ENCODE measurements at places on chromosomes 6 and 20. TPM values are rescaled to one million over a fixed set of nuclear protein-coding genes. Genes with fewer than 3 reads are reported as not detected.

- no peak for DNase-seq
Observed at GRCh38 chr20:56316051-56316450, 42.7 kb upstream of the FAM210B start.

DNA sequence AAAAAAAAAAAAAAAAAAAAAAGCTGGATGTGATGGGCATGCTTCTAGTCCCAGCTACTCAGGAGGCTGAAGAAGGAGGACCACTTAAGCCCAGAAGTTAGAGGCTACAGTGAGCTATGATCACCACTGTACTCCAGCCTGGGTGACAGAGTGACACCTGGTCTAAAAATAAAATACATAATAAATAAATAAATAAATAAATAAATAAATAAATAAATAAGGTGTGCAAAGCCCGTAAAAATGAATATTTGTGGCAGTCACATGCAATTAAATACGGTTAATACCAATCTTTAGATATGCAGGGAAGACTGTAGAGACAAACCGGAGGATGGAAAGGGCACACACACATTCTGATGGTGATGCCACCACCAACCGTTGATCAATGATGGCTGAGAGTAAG is 26.2 kb downstream of the IL22RA2 start:
- DNase-seq = no peak

- no peak for DNase-seq
Observed at GRCh38 chr20:21840991-21841390, 135.5 kb downstream of the PAX1 start.

GRCh38 chr20:13183005-13183404 is 38.1 kb upstream of the ISM1 start:
- DNase-seq = no peak

DNA sequence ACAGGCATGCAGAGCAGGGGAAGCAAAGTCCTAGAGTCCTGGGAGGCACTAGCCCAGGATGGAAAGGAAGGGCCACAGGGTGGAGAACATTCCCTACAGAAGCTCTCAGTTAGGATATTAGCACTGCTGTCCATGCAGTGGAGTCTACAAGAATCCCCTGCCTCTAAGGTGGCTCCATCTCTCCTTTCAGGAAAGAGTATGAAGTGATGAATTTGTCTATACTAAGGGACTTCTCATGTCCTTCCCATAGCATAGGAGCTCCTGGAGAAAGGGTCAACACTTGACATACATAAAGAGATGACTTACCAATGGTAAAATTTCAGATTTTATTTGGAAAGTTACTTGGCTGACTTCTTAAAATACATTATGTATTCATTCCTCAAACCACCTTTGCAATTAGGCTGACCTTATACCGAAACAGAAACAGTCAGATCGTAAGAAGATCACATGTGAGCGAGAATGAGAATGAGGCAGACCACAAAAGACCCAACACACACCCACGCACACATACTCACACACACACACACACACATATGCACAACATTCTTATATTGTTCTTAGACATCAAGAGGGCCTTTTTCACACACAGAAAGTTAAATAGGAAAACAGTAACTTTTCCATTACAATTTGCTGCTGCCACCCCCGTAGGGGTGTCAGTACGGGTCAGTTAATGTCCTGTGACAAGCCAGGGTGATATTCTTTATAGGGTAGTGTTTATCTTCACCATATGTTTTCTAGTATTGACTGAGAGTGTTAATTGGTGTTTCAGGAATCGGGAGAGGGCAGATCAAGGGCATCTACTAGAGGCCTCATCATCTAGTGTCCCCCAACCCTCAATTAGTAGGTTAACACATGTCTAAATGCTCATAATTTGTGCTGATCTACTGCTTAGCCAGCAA is 159.4 kb downstream of the FAXC start:
- no peak for DNase-seq

- no peak for DNase-seq
Observed at GRCh38 chr6:134358320-134358719, 40.4 kb upstream of the SGK1 start.

DNA sequence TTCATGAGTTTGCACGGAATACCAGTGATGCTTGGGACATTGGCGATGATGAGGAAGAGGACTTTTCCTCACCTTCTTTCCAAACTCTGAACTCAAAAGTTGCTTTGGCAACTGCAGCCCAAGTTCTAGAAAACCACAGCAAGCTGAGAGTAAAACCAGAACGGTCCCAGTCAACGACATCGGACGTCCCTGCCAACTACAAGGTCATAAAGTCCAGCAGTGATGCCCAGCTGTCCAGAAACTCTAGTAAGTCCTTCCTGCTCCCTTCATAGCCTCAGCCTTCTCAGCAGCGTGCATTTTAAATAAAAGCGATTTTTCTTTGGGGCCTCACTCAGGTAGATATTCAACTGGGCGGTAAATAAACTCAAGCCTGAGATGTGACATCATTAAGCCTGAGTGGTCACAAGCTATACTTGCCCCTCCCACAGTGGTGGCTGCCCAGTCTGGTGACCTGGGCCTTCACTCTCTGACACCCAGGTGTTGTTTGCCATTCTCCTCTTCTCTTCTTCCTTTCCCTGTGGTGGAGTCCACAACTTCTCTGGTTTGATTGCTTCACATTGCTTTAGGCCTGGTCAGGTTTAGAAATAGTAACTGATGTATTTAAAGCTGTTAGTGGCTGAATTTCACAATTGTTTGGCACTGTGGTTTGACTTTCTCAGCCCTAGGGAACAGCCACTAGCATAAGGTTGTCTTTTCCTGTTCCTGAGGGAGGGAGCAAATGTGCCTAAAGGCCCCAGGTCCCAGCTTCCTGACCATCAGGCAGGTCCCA is 21.6 kb upstream of the TMEM217 start:
- no peak for DNase-seq

Gene RIMS4
- total RNA-seq = not detected

Gene TRIM40
- 0.30 TPM for total RNA-seq

DNA sequence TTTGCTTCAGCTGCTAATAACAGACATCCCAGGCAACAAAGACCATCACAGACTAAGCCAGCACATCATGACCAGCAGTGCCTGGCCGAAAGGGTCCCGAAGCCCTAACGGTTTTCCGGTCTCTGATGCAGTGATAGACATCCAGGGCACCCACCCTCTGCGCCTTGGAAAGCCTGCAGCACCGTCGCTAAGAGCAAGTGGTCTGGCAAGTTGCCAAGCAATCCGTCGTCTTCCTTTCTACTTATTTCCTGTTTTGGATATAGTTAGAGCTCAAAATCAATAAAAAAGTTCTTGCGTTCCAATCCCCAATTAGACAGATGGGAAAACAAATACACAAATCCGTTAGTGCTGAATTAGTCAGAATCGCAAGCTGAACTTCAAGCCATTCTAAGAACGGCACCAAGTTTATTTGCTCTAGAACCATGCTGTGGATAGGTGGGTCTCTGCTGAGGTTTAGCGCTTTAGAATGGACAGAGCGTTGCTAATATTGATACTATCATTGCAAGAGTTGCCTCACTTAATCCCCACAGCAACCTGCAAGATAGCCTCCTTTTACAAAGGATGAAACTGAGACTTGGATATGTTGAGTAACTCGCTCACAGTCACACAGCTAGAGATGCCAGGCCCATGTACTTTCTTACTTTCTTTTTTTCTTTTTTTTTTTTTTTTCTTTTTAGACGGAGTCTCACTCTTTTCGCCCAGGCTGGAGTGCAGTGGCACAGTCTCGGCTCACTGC is 163.3 kb upstream of the SNX9 start:
- DNase-seq = no peak

- no peak for DNase-seq
Observed at GRCh38 chr20:15547119-15547518, 1026.1 kb downstream of the KIF16B start.

GRCh38 chr6:158087224-158087867 is 80.7 kb downstream of the SERAC1 start:
- DNase-seq = no peak

DNA sequence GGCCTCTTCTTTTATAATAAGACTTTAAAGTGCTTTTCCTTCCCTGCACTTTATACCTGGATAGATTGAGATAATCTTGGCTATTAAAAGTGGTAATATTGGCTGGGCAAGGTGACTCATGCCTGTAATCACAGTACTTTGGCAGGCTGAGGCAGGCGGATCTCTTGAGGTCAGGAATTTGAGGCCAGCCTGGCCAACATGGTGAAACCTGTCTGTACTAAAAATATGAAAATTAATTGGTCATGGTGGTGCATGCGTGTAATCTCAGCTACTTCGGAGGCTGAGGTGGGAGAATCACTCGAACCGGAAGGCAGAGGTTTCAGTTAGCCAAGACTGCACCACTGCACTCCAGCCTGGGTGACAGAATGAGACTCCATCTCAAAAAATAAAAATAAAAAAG is 197.1 kb upstream of the RGS17 start:
- DNase-seq = no peak

DNA sequence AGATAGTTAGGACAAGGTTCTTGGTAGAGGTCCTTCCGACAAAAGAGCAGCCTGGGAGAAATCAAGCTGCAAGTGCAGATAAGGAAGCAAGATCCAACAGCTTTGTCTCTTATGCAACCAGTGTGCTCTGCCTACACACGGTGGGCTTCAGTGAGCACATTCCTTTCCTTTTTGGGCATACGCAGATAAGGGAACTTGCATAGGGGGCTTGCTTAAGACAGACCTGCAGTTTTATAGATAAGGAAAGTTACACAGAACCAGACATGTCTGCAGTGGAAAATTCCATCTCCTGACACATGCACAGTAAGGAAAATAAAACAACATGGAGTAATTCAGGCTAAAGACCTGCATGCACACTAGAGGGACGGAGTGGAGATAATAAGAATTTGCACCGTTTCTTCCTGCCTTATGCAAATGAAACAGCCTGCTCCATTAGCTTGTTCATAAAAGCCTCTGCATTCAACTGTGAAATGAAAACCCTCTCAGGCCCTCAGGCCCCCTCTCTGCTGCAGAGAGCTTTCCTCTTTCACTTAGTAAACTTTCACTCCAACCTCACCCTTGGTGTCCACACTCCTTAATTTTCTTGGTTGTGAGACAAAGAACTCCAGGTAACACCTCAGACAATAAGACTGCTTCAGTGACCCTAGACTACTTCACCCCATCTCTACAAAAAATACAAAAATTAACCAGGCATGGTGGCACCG is 97.5 kb upstream of the MYLIP start:
- DNase-seq = no peak

DNA sequence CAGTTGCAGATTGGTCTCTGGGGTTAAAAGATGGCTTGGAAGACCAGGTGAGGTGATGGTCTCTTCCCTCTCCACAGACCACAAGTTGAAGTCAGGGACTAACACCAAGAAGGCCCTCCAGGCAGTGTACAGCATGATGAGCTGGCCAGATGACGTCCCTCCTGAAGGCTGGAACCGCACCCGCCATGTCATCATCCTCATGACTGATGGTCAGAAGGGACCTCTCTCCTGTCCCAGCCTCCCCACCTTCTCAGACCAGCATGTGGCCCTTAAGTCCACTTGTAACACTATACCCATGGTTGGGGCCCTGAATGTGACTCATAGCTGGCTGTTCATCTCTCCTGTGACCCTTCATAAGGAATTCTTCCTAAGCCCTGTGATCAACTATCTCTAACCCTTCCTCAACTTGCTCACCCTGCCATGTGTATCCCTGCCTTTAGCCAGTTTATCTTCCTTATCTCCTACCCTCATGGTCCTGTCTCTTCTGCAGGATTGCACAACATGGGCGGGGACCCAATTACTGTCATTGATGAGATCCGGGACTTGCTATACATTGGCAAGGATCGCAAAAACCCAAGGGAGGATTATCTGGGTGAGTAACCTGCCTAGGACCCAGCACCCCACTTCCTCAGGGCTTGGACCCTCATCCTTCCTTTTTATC is 3.0 kb downstream of the CFB start:
- DNase-seq = no peak

DNA sequence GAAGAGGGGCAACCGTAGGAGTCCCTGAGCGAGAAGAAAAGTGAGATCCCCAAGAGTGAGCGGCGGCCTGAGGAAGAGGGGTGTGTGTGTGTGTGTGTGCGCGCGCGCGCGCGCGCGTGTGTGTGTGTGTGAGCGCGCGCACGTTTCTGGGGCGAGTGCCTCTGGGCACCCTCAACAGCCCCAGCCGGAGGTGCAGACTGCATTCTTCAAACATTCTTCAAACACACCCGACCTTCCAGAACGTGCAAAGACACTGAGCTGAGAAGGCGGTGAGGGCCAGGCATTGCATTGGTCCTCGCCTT is 76.2 kb upstream of the FOXP4 start:
- no peak for DNase-seq

DNA sequence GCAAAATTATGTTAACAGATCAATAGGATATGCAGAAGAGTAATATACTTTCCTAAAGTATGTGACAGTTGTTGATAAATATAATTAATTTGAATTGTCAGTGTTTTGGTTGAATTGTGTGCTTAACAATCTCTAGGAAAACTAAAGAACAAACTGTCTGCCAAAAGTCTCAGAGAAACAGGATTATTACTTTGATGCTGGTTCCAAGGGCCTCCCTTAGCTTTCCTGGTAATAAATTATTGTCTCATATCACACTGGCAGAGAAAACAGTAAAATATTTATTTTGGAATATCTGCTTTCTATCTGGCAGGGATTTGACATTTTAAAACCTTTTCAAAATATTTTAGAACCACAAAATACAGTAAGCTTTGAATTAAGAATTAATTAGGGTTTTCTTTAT is 40.1 kb upstream of the CARMIL1 start:
- no peak for DNase-seq

Gene HECA
- total RNA-seq = 77.6 TPM

DNA sequence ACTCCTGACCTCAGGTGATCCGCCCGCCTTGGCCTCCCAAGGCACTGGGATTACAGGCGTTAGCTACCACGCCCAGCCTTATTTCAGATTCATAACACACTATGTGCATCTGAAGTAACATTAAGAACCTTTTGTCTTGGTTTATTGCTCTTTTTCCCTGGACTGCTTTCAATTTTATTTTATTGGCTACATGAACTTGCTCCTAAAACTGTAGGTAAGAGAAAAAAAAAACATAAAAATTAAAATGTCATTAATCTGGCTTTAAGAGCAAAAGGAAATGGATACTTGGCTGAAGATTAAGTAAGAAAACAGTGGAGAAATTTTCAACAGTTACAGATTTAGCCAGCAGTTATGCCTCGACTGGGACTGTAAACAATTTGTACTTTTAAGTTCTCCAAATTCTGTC is 62.5 kb downstream of the GJA1 start:
- DNase-seq = no peak

GRCh38 chr6:102149191-102149590 is 755.7 kb downstream of the GRIK2 start:
- DNase-seq = no peak

GRCh38 chr20:38727607-38728190 is 3.4 kb downstream of the SLC32A1 start:
- DNase-seq = peak; percentile 51
